Cortex of kidney (tissue), 1 donor: ENCODE measurements at places on chromosomes 12 and 14.

- no peak for DNase-seq
Observed at GRCh38 chr14:23109769-23110168, 5.0 kb upstream of the CIROP start.

DNA sequence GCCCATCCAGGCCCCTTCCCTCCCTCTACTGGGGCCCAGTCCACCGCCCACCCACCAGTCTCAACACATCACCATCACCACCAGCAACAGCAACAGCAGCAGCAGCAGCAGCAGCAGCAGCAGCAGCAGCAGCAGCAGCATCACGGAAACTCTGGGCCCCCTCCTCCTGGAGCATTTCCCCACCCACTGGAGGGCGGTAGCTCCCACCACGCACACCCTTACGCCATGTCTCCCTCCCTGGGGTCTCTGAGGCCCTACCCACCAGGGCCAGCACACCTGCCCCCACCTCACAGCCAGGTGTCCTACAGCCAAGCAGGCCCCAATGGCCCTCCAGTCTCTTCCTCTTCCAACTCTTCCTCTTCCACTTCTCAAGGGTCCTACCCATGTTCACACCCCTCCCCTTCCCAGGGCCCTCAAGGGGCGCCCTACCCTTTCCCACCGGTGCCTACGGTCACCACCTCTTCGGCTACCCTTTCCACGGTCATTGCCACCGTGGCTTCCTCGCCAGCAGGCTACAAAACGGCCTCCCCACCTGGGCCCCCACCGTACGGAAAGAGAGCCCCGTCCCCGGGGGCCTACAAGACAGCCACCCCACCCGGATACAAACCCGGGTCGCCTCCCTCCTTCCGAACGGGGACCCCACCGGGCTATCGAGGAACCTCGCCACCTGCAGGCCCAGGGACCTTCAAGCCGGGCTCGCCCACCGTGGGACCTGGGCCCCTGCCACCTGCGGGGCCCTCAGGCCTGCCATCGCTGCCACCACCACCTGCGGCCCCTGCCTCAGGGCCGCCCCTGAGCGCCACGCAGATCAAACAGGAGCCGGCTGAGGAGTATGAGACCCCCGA is 6.8 kb upstream of the RNU7-1 start:
- no peak for DNase-seq

GRCh38 chr12:23587833-23588559 is 361.5 kb downstream of the SOX5 start:
- DNase-seq, result no peak

DNA sequence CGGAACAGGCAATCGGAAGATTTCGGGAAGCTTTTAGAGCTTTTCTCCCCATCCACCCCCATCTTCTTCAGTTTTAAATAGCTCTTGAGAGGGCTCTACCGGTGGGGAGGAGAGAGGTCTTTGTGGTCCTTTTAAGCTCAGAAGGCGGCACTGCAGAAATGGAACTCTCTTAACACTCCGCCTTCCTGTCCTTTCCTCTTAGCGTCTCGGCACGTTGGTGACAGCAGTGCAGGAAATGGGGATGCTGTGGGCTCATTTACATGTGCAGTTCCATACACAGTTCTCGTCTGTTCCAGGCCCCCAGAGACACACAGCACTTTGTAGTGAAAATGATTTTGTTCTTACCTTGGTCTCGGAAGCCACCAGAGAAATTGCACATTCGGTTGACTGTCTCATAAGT is 50.4 kb upstream of the RIN3 start:
- DNase-seq, result no peak

DNA sequence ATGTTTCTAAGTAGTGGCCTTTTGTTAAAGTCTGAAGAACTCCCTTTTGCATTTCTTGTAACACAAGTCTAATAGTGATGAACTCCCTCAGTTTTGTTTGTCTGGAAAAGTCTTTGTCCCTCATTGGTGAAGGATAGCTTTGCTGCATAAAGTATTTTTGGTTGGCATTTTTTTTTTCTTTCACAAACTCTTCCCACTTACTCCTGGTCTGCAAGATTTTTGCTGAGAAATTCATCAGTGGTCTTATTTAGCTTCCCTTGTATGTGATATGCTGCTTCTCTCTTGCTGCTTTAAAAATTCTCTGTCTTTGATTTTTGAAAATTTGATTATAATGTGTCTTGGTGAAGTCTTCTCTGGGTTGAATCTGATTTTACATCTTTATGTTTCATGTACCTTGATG is 22.7 kb downstream of the TRMT5 start:
- DNase-seq, result no peak

DNA sequence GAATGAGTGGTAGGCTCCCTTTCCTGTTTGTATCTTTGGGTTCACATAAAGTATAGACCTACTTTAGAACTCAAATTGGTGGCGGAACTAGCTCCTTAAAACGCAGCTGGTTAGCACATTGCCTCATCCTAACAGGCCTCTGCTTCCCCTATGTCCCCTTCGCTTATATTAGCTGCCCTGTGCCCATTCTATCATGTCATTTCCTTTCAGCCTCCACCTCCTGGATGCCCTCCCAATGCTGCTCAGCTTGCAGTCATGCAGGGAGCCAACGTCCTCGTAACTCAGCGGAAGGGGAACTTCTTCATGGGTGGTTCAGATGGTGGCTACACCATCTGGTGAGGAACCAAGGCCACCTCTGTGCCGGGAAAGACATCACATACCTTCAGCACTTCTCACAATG is 3.5 kb downstream of the DAZAP2 start:
- no peak for DNase-seq

- no peak for DNase-seq
Observed at GRCh38 chr14:62451221-62451620, 594.0 kb downstream of the KCNH5 start.

DNA sequence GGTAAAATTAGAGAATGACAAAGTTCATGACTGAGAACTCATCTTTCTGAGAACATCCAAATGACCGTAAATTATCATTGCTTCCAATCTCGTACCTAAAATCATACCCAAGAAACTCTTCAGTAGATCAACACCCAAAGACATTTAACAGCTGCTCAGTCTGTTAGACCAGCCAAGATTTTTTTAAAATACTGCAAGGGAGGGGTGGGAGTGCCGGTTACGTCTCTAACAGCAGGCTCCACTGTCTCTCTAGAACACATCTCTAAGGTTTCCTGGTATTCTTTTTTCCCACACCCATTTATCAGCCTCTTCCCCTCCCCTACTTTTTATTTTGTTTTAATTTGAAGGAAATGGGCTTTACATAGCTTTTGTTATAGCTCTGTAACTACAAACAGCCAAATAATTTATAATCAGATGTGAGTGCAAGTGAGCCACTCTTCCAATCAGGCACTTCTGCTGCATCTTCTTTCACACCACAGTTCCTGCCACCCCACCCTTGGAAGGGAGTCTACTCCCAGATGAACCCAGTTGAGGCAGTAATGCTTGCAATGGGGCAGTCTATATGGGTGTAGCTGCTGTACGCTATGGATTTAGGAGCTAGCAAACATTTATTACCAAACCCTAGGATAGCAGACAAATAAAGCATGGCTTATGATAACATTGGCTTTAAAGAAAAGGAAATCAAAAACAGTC is 21.9 kb downstream of the PTPRB start:
- DNase-seq, result no peak

GRCh38 chr14:82549306-82549990 is 1015.8 kb upstream of the SEL1L start:
- no peak for DNase-seq

DNA sequence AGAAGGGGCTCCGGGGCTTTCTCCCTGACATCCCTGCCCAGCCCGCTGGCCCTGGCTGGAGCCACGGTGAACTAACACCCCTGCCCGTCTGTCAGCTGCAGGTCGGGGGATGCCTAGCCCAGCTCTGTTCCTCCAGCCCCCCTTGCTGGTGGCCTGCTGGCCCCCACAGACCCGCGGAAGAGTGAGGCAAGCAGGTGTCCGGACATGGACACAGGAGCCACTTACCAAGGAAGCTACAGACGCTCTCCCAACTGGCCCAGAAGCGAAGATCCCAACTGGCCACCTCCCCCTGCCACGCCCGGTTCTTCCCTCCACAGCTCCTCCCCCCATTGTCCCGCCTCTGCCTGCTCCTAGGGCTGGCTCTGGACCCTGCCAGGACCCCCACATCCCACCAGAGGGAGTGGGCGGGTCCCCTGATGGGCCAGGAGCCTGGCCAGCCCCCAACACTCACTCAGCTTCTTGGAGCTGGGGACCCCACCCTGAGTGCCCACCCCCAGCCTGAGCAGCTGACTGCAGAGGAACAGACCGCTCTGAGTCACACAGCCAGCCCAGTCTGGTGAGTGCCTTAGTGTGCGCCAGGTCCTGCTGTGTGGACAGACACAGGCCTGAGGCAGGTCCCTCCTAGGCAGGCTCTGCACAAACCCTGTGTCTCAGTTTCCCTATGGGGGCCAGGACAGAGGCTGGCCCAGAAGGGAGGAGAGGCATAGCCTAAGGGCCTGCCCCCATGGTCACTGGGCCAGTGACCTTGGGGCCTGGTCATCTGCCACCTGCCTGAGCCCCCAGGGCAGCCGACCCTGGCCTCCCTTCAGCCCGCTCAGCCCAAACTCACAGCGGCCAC is 7.7 kb downstream of the AHNAK2 start:
- no peak for DNase-seq

DNA sequence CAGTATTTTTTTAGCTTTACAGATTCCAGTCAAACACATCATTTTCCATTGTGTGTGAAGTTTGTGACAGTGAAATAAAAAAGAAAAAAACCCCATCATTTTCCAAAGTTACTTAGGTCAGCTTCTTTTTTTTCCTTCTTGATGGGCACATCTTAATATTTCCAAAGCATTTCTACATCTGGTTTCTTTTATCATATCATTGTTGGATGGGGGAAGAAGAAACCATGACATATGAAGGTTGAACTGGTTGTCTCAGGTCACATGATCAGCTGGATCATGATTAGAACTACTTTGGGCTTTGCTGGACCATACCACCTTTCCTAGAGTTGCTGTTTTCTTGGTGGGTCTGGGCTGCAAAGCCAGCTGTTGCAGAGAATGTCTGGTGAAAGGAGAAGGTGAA is 59.8 kb downstream of the FOS start:
- no peak for DNase-seq

DNA sequence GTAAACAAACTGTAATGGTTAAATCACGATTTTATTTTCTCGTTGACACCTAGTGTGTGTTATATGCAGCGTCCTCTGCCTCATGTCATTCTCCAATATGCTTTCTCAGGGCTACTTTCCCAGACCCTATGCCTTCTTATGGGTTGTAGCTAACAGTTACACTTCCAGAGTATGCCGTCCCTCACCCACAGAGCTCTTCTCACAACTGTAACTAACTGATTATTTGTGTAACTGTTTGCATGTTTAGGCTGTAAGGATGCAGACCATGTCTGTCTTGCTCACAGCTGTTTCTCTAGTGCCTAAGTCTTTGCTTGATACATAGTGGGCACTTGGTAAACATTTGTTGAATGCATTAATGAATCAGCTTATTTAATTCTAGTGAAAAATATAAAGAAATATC is 417.5 kb downstream of the ZFP36L1 start:
- no peak for DNase-seq

- no peak for DNase-seq
Observed at GRCh38 chr12:62285284-62285683, 25.1 kb downstream of the USP15 start.

- no peak for DNase-seq
Observed at GRCh38 chr12:33795536-33795935, 226.8 kb upstream of the ALG10 start.

GRCh38 chr12:117142094-117142493 is 42.9 kb upstream of the TESC start:
- no peak for DNase-seq

DNA sequence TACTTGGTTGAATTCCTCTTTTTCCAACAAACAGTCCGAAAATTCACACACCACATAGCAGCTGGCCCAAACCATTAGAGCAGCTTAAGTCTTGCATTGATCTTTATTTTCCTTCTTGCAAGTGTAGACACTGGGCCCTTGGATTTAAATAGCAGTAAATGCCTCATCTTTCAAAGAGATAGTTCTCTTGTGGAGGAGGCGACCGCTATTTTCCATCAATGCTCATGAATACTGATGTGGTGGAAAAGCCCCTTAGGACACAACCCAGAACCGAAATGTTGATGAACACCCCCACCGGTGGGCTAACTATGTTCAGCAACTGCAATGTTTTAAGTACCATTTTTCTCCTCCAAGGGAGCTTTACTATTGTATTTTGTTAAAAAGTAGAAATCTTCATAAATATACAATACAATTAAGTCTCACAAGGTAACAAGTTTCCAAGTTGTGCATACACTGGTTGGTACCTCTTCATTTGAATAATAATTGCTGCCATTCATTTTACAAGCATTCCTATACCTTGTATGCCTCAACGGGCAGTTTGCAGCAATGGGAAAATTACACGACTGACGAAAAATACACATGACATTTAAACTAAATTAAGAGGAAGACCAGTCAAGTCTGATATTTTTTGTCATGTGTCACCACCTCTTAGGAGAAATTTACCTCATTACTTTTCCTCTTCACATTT is 18.0 kb downstream of the NIN start:
- DNase-seq, result no peak

DNA sequence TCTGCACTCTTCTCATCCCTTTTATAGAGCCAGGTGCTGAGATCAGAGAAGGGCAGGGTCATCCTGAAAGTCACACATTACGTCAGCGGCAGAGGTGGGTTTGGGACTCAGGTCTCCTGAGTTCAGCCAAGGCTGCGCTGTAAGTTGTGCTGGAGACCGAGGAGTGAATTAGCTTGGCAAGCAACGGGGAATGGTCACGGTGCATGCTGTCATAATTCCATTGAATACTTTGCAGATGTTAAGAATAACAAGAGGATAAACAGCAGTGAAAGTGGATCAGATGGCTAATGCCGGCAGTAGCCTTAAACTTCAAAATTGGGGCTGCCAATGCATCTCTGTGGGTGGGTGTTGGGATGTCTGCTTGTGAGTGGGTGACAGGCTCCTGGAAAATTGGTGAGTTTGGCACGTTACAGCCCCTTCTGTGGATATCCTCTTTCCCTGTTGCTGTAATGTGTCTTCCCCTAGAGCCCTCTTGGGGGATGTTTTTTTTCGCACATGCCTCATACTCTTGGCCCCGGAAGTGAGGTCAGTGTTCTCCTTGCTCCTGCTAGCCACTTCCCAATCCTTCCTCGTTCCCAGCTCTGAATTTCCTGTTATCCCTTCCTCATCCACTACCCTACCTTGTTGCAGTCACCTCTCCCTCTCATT is 287.1 kb upstream of the SRRM4 start:
- no peak for DNase-seq

DNA sequence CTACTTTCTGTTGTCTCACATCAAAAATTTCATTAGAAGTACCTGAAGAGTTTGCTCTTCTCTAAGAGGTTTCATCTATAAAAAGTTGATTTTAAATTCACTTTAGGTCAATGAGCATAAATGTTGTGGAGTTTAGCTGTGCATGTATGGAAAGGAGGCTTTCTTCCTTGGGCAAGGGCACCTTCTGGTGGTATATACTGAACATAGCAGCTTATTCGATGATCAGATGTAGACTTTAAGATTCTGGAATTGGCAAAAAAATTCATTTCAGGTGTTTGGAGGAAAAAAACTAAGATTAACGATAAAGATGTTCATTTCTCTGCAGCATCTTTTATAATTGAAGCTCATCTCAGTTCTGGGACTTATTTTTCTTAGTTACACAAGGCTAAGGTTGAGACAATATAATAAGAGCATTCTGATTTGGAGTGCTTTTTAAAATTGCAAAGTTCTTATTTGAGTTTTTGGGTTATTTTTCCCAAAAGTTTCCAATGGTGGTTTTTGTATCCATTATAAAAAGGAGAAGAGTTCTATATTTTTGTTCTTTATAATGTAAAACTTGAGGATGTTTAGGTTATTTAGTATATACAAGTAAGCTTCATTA is 46.8 kb downstream of the TMEM117 start:
- DNase-seq, result no peak

- DNase-seq, result no peak
Observed at GRCh38 chr12:100733817-100734593, 60.6 kb upstream of the ANO4 start.
